ACHN (cell line): ENCODE measurements at places on chromosomes 2 and 18.

DNA sequence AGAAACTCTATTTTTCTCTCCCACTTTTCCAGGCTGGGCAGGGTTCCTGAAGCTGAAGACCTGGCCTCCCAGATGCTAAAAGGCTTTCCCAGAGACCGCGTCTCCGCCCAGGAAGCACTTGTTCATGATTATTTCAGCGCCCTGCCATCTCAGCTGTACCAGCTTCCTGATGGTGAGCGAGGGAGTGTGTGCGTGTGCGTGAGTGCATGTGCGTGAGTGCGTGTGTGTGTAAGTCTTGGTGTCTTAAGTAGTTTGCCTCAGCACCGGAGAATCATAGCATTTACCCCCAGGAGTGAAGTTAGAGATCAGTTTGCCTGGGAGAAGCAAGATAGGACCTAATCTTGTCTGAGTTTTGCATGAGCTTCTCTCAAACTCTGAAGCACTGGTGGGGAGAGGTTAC is 73.7 kb downstream of the CDK15 start:
- no peak for DNase-seq

- DNase-seq = peak; percentile 11
Observed at GRCh38 chr2:47034973-47035609, 119.5 kb upstream of the MCFD2 start.

DNA sequence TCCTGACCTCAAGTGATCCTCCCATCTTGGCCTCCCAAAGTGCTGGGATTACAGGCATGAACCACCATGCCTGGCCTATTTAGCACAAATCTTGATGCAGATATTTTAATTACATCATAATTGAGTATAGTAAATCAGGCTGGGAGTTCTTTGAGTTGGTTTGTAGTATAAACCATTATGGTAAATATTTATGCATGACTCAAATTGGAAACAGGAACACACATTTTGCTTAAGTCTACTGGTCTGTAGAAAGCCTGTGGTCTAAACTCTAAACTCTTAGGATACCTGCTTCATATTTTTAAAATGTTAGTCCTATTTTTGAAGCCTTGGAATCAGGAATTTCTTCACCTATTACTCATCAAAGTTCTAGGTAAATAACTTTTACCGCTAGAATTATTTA is 16.8 kb downstream of the ASXL3 start:
- DNase-seq = no peak

GRCh38 chr2:230944123-230944653 is 19.1 kb upstream of the GPR55 start:
- no peak for DNase-seq

GRCh38 chr2:25131253-25131566 is 37.2 kb downstream of the POMC start:
- no peak for DNase-seq

DNA sequence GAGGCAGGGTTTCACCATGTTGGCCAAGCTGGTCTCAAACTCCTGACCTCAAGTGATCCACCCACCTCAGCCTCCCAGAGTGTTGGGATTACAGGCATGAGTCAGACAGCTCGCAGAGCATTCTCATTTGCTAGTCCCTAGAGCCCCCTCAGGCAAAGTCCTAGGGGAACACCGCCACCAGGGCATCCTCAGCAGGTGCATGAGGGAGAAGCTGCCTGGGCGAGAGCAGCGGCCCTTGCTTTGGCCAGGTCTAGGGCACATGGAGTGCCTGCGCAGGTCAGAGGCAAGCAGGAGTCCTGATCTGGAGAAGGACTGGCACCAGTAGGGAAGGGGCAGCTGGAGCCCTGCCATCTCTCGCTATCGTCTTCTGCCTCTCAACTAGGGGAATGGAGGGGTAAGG is 32.4 kb downstream of the NGEF start:
- DNase-seq = no peak

- no peak for DNase-seq
Observed at GRCh38 chr2:143026411-143027054, 102.7 kb upstream of the ARHGAP15 start.

GRCh38 chr2:135066710-135067109 is 14.6 kb downstream of the RAB3GAP1 start:
- DNase-seq = no peak

- no peak for DNase-seq
Observed at GRCh38 chr2:183438541-183438940, 314.3 kb downstream of the NUP35 start.

GRCh38 chr2:67701011-67701410 is 303.9 kb downstream of the ETAA1 start:
- no peak for DNase-seq

DNA sequence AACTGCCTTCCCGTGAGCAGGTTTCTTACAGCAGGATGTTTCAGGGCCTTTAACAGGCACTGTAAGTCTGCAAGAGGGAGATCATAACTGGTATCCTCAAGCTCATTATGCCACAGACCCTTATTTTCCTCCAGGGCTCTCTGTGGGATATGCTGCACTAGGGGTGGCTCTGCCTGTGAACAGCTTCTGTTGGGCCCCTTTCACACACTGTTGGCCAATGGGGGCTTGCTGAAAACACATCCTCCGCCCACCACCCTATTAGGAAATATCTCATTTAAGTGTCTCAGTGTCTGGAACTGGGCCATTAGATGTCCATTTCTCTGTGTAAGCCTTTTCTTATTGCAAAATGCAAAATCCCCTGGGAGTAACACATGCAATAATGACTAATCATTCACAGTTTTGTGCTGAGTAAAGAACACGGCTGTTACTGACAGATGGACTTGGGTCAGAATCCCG is 414.3 kb upstream of the HS6ST1 start:
- DNase-seq = no peak

- no peak for DNase-seq
Observed at GRCh38 chr2:873027-873426, 77.6 kb upstream of the SNTG2 start.

DNA sequence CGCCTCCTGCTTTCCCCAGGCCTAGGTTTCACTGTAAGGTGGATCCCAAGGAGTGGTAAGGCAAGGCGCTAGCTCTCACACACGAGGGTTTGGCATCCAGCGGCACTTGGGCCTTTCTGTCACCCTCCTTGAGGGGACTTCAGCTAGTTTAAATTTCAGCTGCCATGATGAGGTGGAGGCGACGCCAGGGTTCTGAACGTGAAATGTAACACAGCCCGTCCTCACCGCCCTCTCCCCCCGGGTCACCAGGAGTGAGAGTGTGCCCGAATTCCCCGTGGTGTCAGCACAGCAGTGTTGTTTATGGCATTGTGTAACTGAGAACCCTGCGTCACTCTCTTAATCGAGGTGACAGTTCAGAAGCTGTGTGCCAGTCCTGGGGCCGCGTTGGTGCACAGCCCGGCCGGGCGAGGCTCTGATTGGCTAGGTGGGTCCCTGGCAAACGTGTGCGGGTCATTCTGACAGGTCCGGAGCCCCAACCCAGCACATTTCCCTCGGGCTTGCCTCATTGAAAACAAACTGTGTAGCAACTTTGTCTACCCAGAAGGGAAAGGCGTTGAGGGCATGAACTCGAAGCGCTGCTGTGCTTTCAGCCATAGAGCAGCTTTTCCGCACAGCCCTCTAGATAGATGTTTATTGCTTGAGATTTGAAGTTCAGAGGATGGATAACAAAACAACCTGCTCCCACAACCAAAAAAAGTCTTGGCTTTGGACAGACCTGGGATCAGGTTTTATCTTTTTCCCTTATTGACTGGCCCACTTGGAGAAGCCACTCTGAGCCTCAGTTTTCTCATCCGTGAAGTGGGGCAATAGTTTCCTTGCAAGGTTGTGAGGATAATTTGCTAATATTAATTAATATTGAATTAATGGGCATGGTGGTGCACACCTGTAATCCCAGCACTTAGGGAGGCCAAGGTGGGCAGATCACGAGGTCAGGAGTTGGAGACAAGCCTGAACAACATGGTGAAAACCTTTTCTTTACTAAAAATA is 4.9 kb downstream of the CIDEA start:
- no peak for DNase-seq

DNA sequence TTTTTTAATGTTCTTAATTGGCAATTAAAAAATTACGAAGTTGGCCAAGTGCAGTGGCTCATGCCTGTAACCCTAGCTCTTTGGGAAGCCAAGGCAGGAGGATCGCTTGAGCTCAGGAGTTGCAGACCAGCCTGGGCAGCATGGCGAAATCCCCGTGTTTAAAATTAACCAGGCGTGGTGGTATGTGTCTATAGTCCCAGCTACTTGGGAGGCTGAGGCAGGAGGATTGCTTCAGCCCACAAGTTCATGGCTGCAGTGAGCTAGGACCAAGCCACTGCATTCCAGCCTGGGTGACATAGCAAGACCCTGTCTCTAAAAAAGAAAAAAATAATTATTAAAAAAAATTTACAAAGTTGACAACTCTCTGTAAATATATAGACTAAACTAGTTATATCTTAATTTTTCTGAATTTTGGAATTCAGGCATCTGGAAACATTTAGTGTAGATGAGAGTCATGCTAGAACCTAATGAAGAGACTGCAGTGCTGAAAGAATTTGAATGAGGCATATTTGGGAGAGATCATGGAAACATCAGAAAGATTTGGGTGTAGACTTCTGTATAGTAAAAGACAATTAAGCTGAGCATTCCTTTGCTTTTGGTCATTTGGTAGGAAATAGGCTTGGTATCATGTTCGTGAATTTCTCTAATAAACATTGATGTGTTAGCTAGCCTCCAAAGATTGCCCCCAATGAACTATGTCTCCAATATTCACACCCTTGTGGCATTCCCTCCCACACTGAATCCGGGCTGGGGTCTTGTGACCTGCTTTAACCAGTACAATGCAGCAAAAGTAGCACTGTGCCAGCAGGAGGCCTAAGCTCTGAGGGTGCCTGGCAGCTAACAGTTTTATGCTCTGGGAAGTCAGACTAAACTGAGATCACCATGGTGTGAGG is 4.2 kb upstream of the ROCK1 start:
- DNase-seq = no peak

GRCh38 chr2:224970311-224970710 is 72.0 kb downstream of the DOCK10 start:
- no peak for DNase-seq

GRCh38 chr2:11710632-11711353 is 35.6 kb upstream of the LPIN1 start:
- DNase-seq = no peak
